Cardiac ventricle fibroblast (primary cell): ENCODE measurements at places on chromosomes 6 and 20. TPM values are rescaled to one million over a fixed set of nuclear protein-coding genes. Genes with fewer than 3 reads are reported as not detected.

Gene MCHR2
- total RNA-seq = not detected in 2 replicates

Gene MOCS1
- total RNA-seq = 18.9 and 24.1 TPM in 2 replicates

Gene CFAP206
- total RNA-seq = 0.37 and 1.2 TPM in 2 replicates

Gene TMEM14C
- total RNA-seq = 182 and 185 TPM in 2 replicates

Gene BTN2A1
- total RNA-seq = 5.2 and 6.8 TPM in 2 replicates

Gene HDGFL1
- total RNA-seq = not detected in 2 replicates

Gene TMEM244
- total RNA-seq = not detected in 2 replicates

Gene ADGRB3
- 5.0 and 6.4 TPM in 2 replicates for total RNA-seq

Gene PRSS16
- total RNA-seq = not detected in 2 replicates

Gene PTCRA
- total RNA-seq = not detected in 2 replicates
